ENCODE measurements at places on chromosomes 7 and 10.

DNA sequence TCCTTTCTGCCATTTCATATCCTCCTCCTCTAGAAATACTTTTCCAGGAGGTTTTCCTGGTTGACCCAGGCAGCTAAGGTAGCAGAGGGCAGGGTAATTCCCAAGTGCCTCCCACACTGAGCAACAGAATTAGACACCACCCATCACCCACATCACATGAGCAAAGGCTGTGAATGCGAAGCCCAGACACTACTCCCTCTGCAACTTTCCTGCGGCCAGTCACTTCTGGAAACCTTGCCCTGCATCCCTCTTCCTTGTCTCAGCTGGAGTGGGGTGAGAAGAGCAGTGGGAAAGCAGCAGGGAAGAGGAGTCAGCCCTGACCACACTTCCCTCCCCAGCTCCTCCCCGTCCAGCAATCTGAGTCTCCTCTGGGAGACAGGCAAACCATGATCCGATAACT, 15.2 kb downstream of the TMEM176B start:
- no peak for DNase-seq

DNA sequence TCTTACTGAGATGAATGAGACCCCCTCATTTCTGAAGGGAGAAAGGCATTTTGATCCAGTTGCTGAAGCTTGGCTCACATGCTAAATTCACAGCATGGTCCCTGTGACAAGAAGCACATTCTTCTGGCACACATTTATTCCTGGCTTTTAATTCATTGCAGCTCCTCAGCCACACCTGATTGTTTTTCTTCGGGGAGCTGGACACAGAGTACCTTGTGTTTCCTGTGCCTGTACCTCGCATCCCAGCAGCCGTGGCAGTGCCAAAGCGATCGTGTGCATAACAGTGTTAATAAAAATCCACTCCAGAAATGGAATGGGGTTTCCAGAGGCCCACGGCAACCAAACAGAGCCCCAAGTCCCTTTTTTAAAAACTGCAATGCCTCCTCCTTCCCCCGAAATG, 615.3 kb upstream of the MGMT start:
- DNase-seq = no peak

- DNase-seq = no peak
Measured at GRCh38 chr7:45975367-45975766, 54.3 kb upstream of the IGFBP3 start.

DNA sequence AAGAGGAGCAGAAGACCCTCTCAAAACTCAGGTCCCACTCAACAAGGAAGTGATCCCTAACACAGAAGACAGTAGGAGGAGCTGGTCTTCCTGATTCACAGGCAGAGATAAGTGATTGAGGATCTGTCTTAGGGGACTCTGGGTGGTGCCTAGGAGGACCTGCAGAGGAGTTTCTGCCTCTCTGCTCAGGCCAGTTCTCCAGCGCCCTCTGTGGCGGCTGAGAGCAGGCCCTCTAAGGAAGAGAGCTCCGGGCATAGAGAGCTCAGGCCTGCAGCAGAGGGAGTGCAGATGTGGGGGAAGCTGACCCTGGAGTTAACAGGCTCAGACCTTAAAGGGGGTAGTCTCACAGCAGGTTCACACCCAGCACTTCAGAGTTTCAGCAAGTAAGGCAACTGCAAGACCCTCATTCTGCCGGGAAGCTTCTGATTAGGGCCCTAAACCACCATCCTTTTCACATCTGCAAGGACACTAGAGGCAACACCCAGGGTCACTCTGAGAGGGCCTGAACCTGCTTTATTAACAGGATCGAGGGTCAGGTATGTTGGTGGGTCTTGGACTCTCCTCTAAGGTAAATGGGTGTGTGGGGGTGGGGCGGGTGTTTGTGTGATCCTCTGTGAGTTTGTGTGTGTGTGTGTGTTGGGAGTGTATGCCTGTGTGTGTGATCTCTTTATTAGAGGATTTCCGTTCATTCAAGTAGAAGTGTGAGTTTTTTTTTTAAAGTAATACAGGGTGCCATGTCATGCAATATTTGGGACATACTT, 57.6 kb upstream of the TARP start:
- no peak for DNase-seq

- DNase-seq = no peak
Measured at GRCh38 chr7:12638851-12639456, 48.5 kb upstream of the ARL4A start.

DNA sequence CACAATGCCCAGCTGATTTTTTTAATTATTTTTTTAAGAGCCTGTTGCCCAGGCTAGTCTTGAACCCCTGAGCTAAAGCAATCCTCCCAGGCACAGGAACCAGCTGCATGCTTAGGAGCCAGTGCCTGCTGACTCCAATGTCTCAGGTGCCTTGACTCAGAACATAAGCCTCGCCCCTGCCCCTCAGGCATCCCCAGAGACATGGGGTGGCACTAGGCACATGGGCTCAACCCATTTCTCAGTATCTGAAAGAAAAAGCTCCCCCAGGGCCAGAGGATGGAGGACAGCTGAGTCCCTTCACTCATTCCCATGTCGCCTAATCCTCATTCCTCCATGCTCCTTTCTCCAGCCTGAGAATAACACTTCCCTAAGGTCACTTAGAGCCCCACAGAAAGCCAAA, 39.1 kb downstream of the KCNH2 start:
- DNase-seq = no peak

DNA sequence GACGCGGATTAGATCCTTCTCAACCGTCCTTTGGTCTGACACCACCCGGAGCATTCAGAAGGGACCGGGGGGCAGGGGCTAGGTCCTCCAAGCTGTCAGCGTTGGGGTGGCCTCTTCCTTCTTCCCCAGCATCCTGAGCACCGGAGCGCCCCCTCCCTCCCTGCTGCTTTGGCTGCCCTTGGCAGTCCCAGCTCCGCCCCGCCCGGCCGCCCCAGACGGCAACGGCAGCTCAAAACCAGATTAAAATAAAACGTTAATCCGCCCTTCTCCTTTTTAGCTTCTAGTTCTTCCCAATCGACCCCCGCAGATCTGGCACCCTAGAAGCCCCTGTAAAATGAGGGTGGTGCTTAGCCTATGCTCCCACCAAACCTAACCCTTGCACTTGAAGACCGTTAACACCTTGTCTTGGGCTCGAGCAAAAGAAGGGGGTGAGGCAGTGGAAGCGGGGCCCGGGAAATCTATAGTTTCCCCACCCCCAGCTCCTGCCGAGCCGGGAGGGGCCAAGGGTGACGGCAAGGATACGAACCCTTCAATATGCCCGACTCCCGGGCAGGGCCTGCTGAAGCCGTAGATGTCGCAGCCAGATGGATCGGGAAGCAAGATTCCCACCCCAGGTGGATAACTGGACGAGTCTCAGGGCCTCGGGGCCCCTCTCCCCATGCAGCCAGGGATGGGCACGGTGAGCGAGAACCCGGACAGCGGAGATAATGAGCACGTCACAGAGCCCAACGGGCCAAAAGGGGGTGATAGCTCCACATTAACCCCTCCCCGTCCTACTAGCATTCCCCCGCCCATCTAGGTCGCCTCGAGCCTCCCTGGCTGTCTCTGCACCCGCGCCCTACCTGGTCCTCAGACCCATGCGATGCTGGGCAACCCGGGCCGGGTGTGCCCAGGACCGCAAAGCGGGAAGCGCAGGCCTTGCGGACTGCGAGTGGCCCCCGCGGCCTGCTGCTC, 169.7 kb downstream of the NRF1 start:
- DNase-seq = peak; percentile 49

DNA sequence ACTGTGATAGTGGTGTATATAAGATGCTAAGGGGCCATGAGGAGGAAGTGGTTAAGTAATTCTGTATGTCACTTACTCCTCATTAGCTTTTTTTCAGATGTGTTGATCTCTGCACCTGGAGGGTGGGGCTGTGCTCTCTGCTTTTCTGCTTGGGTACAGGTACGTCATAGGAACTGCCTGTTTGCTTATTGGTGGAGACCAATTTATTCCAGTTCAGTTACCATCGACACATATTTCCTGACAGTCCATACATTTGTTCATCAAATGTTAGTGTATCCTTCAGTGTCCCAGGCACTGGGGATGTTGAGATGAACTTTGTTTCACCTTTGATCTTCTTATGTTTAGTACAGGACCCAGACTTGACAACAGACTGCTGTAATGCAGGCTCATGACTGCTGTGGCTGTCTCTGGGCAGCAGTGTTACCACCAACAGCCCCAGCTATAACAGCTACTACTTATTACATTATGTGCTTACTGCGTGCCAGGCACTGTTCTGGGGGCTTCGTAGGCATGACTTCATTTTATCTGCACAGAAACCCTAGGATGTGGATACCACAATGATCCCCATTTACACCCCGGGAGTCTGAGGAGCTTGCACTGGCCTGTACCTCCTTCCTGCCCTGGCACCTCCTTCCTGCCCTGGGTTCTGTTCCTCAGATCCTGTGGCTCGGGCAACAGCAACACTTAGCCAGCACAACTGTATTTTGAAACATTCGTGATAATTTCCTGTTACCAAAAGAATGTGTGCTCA, 87.4 kb downstream of the BUB3 start:
- peak; percentile 34 for DNase-seq

DNA sequence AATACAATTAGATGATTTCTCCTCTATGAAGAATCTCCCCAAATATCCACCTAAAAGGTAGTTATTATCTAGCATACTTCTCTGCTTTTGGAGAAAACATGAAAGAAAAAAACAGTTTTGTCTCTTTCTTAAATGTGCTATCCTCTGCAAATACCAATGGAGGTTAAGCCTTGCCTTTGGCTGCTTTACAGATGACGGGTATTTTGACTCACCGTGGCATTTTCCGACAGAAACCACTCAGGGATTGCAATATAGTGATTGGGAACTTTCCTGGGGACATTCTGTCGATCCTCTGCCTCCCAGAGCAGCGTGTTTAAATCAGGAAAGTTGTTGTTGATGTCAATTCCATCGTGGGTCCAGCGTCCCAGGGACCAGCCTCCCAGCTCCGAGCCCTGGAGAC, 100.6 kb downstream of the GPR26 start:
- no peak for DNase-seq

DNA sequence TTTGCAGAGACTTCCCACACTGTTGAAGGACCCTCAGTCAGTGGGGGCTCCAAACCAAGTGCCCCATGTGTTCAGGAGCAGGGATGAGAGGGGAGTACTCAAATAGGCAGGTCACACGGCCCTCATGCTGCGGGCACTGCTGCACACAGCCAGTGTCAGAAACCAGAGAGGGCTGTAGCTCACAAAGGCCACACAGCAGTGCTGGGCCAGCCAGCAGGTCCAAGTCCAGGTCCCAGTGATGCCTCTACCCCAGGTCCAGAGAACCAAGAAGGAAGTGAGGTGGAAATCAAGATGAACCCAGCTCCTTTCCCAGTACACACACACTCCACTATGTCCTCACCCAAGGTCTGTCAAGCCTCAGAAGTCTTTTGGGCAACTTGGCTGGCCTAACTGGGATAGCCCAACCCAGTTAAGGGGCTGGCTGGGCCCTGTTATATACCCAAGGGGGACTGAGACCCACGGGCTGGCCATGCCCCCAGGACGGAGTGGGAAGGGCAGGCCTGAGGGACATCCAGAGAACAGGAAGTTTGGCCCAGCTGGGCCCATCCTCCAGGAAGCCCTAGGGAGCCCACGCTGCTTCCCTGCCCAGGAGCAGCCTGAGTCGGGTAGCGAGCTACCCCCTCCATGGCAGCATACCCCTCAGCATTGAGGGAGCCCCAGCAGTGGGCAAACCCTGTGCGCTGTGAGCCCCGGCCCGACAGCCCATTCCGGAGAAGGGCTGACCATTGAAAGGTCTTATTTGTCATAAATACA, 24.3 kb downstream of the GRID1 start:
- DNase-seq = no peak

DNA sequence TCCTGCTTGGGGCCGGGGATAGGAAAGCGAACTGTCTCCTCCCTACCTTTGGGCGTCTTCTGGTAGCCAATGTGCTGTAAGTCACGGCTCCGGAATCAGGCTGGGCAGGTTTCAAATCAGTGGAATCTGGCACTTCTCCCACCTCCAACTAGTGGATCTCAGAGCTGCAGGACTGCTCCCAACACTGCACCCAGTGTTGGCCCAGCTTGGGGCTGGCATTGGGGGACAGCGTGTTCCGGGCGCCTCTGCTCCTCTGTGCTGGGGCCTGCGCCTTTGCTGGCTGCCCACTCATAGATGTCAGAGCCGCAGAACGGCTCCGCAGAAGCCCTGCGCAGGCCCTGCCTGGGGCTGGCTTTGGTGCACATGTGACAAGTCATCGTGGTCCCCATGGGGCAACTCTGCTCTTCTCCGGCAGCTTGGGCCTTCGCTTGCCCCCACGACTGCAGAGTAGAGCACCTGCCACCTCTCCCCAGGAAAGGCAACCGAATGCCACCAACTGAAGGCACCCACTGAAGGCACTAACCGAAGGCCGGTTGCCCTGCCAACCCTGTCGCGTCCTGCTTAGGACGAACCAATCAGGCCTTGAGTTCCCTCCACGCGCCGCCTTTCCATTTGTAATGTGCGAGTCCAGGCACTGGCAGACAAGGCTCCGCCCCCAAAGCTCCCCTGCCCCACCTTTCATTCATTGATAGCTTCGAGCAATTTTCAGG, 85.5 kb upstream of the ABI1 start:
- no peak for DNase-seq

DNA sequence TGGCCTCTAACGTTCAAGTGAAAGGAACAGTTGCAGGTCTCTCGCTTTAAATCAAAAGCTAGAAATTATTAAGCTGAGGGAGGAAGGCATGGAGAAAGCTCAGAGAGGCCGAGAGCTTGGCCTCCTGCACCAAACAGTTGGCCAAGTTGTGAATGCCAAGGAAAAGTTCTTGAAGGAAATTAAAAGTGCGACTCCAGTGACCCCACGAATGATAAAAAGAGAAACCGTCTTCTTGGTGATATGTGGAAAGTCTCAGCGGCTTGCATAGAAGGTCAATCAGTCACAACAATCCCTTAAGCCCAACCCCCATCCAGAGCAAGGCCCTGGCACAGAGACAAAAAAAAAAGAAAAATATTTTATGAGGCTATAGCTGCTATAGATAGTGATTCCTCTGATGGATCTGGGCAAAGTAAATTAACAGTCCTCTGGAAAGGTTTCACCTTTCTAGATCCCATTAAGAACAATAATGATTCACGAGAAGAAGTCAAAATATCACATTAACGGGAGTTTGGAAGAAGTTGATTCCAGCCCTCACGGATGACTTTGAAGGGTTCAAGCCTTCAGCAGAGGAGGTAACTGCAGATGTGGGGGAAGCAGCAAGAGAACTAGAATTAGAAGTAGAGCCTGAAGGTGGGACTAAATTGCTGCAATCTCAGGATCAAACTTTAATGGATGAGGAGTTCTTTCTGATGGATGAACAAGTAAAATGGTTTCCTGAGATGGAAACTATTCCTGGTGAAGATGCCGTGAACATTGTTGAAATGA, 42.5 kb upstream of the INPP5A start:
- no peak for DNase-seq

DNA sequence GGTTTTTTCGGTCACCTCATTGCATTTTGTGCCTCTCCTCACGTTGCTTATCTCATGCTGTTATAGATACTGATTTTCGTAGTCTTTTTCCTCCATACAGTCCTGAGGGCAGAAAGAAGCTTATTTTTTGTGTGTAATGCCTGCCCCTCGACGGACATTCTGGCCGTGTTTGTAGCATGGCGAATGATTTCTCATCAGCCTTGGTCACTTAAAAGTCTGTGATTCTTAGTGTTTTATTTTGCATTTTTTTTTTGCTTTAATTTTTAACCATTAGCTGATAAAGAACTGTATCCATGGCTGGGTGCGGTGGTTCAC, 469 bp upstream of the NOC3L start:
- DNase-seq = no peak

All from stimulated activated CD8-positive, alpha-beta memory T cell treated with anti-CD3 and anti-CD28 coated beads, Interleukin-4, amount 100 ng/mL, for 48 hours (primary cell).